ENCODE measurements at places on chromosomes 16 and 17. TPM values are rescaled to one million over a fixed set of nuclear protein-coding genes. Genes with fewer than 3 reads are reported as not detected.

- DNase-seq, result no peak
- H3K27me3 ChIP-seq, result no peaks in the 10 kb centered on the region
- H3K36me3 ChIP-seq, result no peaks in the 10 kb centered on the region
- H3K27ac ChIP-seq, result no peak overlapping the region
- H3K4me3 ChIP-seq, result no peak overlapping the region
Observed at GRCh38 chr16:5446623-5447240, 349.1 kb upstream of the EEF2KMT start.

DNA sequence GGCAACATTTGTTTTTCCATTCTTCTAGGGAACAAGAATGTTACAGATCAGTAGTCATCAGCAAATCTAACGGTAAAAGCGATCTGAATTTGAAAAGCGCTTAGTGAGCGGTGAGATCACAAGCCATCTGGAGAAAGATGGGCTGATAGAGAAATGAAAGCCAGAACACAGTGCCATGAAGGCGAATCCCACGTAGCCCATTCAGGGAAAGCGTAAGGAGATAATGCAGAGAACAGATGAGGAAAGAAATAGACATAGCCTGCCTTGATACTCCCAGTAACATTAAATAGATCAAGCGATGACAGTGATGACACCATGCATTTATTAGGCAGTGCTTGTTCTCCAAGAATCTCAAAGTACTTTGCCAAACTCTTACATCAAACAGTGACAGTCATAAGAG, 183.1 kb upstream of the PSMD7 start:
- no peaks in the 10 kb centered on the region for H3K36me3 ChIP-seq
- DNase-seq, result no peak
- H3K27me3 ChIP-seq, result no peaks in the 10 kb centered on the region

- H3K27ac ChIP-seq, result no peak overlapping the region
- no peaks in the 10 kb centered on the region for H3K27me3 ChIP-seq
- no peaks in the 10 kb centered on the region for H3K36me3 ChIP-seq
- H3K4me1 ChIP-seq, result no peaks in the 10 kb centered on the region
- no peak overlapping the region for H3K4me3 ChIP-seq
Observed at GRCh38 chr16:59552164-59552563, 818.0 kb upstream of the GOT2 start.

DNA sequence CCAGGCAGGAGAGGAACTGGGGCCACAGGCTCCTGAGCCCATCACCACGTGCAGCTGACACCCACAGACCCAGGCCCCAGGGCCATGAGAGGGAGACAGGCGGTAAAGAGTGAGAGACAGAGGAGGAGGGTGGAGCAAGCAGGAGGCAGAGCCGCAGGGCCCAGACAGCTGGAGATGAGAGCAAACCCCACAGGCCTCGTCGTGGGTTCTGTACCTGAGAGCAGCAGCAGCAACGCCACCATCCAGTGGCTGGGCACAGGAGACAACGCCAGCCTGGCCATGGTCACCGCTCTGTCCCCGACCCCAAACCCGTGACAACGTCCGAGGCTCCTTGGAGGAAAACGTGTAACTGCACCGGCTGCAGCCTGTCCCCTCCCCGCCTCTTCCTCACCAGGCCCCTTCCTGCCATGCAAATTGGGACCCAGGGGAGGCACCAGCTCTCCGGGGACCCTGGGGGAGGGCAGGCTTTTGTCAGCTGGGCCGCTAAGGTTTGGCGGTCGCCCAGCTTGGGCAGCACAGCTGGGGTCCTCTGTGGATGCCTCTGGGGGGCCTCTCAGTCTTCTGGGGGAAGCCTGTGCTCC, at the start of gene CD79B:
CD79B (minus strand) TSS at position 351 of the 581 bp plus-strand sequence; CDS start at position 281, 70 bp downstream.
- no peak for DNase-seq
- no peaks in the 10 kb centered on the region for H3K27me3 ChIP-seq
- no peaks in the 10 kb centered on the region for H3K4me1 ChIP-seq
- no peak within 1 kb of the TSS for H3K27ac ChIP-seq

DNA sequence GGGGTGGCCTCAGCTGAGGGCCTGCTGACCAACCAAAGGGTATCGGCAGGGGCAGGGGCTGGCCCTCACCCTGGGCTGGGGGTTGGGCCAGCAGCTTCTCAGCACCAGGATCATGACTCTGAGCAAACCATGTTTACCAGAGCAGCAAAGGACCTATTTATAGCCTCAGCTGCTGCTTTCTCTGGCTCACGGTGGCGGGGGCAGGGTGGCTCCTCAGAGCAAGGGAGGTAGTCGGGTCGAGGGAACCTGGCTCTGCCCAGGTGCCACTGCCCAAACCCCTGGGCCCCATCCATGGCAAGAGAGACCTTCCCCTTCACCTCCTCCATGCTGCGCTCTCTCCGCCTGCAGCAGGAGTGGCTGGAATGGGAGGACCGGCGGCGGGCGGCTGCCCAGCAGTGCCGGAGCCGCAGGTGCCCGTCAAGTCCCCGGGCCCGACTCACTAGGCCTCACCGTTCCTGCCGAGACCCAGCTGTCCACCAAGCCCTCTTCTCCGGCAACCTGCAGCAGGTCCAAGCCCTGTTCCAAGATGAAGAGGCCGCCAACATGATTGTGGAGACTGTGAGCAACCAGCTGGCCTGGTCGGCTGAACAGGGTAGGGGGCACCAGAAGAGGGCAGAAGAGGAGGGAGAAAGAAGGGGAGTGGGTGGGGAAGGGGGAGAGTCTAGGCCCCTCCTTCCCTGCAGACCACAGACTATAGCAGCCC, at the start of gene ASB16:
ASB16 (plus strand) TSS at position 206 of the 703 bp plus-strand sequence; CDS start at position 292, 86 bp downstream.
- peak within 1 kb of the TSS; percentile 4 for H3K4me3 ChIP-seq
- H3K36me3 ChIP-seq, result no peaks in the 10 kb centered on the region
- H3K4me1 ChIP-seq, result peaks cover 6% of the 10 kb centered on the region
- DNase-seq, result no peak

DNA sequence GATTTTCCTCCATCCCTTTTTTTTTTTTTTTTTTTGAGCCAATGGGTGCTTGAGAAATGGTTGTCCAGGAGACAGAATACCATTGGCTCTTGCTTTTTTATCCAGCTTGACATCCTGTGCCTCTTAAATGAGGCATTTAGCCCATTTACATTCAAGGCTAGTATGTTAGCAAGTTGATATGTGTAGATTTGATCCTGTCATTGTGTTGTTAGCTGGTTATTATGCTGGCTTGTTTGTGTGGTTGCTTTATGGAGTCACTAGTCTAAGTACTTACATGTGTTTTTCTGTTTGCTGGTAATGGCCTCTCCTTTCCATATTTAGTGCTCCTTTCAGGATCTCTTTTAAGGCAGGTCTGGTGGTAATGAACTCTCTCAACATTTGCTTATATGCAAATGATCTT, 14.1 kb upstream of the SLFN11 start:
- no peak for DNase-seq
- no peaks in the 10 kb centered on the region for H3K27me3 ChIP-seq
- H3K36me3 ChIP-seq, result no peaks in the 10 kb centered on the region
- no peaks in the 10 kb centered on the region for H3K4me1 ChIP-seq
- no peak overlapping the region for H3K27ac ChIP-seq

DNA sequence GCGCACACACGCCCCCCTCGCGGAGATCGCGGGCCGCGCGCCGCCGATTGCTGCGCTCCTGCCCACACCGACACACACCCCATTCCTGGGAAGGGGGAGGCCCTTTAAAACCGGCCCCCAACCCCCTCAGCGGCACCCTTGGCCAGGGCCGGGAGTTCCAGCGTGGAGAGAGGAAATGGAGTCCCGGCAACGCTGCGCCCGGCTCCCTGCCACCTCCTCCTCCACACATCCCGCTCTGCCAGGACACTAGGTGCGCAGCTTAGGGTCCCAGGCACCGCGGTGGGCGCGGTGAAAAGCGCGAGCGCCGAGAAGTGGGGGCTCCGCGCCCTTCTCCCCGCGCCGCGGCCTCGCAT, 397 bp downstream of the CDC42EP4 start:
- no peaks in the 10 kb centered on the region for H3K27me3 ChIP-seq
- H3K4me3 ChIP-seq, result peak overlapping the region; percentile 100
- peak overlapping the region; percentile 95 for H3K27ac ChIP-seq

DNA sequence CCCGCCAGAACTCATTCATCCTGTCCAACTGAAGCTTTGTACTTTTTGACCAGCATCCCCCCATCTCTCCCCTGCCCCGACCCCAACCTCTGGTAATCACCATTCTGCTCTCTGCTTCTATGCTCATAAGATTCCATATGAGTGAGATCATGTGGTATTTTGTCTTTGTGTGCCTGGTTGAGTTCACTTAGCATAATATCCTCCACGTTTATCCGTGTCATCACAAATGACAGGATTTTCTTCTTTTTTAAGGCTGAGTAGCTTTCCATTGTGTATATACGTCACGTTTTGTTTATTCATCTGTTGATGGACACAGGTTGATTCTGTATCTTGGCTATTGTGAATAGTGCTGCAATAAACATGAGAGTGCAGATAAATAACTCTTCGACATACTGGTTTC, 278.9 kb downstream of the SNX29 start:
- H3K27ac ChIP-seq, result no peak overlapping the region
- no peaks in the 10 kb centered on the region for H3K36me3 ChIP-seq
- peaks cover 12% of the 10 kb centered on the region for H3K4me1 ChIP-seq
- no peak overlapping the region for H3K4me3 ChIP-seq

DNA sequence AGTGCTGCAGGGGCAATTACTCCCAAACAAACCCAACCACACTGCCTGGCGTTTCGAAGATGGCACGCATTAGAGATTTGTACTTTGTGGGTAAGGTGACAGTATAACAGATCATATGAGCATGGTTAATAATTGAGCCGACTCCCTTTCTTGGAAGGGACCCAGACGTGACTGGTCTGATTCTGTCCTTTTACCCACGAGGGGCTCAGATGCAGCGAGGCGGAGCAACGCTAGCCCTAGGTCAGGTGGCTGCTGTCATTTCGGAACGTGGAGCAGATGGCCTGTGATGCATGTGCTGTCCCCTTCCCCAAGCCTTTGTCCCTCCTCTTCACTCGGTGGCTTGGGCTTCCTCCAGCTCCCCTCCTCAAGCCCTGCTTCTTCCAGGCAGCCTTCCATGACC, 84.2 kb downstream of the SNX29 start:
- H3K36me3 ChIP-seq, result no peaks in the 10 kb centered on the region
- DNase-seq, result no peak
- H3K27me3 ChIP-seq, result no peaks in the 10 kb centered on the region
- H3K27ac ChIP-seq, result no peak overlapping the region

- H3K4me3 ChIP-seq, result no peak overlapping the region
- H3K36me3 ChIP-seq, result no peaks in the 10 kb centered on the region
Observed at GRCh38 chr16:48958681-48959080, 323.0 kb downstream of the CBLN1 start.

DNA sequence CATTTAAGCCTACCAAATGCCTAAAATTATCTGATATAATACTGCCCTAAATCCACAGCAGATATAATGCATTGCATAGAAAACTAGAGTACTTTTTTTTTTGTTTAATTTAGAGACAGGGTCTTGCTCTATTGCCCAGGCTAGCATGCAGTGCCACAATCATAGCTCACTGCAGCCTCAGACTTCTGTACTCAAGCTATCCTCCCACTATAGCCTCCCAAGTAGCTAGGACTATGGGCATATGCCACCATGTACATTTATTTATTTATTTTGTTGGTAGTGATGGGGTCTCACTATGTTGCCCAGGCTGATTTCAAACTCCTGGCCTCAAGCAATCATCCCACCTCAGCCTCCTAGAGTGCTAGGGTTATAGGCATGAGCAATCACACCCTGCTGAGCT, 20.0 kb downstream of the BRCA1 start:
- H3K4me3 ChIP-seq, result no peak overlapping the region
- DNase-seq, result no peak
- no peak overlapping the region for H3K27ac ChIP-seq
- H3K4me1 ChIP-seq, result no peaks in the 10 kb centered on the region
- no peaks in the 10 kb centered on the region for H3K27me3 ChIP-seq
- H3K36me3 ChIP-seq, result no peaks in the 10 kb centered on the region

DNA sequence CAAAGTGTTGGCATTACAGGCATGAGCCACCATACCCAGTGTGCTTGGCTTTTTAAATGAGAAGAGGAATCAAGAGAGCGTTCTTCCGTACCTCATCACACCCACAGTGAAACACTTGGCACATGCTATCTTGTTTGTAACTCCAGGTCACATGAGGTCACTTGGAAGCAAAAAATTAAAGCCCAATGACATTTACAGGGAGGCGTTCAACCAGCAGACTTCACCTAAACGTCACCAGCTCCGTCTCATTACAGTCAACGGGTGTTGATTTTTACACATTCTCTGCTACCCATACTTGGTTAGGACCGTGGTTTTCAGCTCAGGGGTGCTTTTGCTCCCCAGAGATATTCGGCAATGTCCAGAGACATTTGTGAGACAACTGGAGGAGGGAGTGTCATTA, 127.0 kb downstream of the XYLT1 start:
- H3K4me3 ChIP-seq, result no peak overlapping the region
- no peaks in the 10 kb centered on the region for H3K36me3 ChIP-seq
- H3K27ac ChIP-seq, result no peak overlapping the region
- DNase-seq, result no peak
- H3K27me3 ChIP-seq, result no peaks in the 10 kb centered on the region

- H3K4me1 ChIP-seq, result peaks cover 30% of the 10 kb centered on the region
- H3K27ac ChIP-seq, result peak overlapping the region; percentile 91
- no peak overlapping the region for H3K4me3 ChIP-seq
- H3K27me3 ChIP-seq, result no peaks in the 10 kb centered on the region
- no peaks in the 10 kb centered on the region for H3K36me3 ChIP-seq
- DNase-seq, result no peak
Observed at GRCh38 chr17:76532072-76532651, 5.3 kb downstream of the CYGB start.

- DNase-seq, result no peak
- no peak overlapping the region for H3K27ac ChIP-seq
- no peak overlapping the region for H3K4me3 ChIP-seq
Observed at GRCh38 chr16:61763013-61763412, 273.2 kb downstream of the CDH8 start.

The TBCD gene
- 59.2 TPM for total RNA-seq

The CCL1 gene
- total RNA-seq, result not detected

The KRTAP4-5 gene
- total RNA-seq, result not detected
